ENCODE measurements at places on chromosomes 12 and 14. TPM values are rescaled to one million over a fixed set of nuclear protein-coding genes. Genes with fewer than 3 reads are reported as not detected.

SYNDIG1L gene
- polyA plus RNA-seq: not detected

FBLN5 gene
- polyA plus RNA-seq: 21.8 TPM

C1S gene
- 1,439 TPM for polyA plus RNA-seq

AQP2 gene
- polyA plus RNA-seq: not detected

CD27 gene
- polyA plus RNA-seq: 2.5 TPM

SLC17A8 gene
- polyA plus RNA-seq: 0.29 TPM

TNFAIP2 gene
- 19.8 TPM for polyA plus RNA-seq

KRT77 gene
- not detected for polyA plus RNA-seq

TOGARAM1 gene
- 4.4 TPM for polyA plus RNA-seq

METTL3 gene
- 23.8 TPM for polyA plus RNA-seq

DHH gene
- not detected for polyA plus RNA-seq

GPR84 gene
- polyA plus RNA-seq: not detected

ZNF839 gene
- polyA plus RNA-seq: 3.1 TPM

KIF26A gene
- polyA plus RNA-seq: 0.84 TPM

NYNRIN gene
- 0.89 TPM for polyA plus RNA-seq

MYRFL gene
- 0.02 TPM for polyA plus RNA-seq

ITGB7 gene
- 2.4 TPM for polyA plus RNA-seq

AQP6 gene
- polyA plus RNA-seq: 0.05 TPM

PDZRN4 gene
- polyA plus RNA-seq: 0.29 TPM

PTGER2 gene
- 0.36 TPM for polyA plus RNA-seq

KANSL2 gene
- polyA plus RNA-seq: 7.0 TPM

GRCh38 chr12:50569876-50570275, 65.1 kb downstream of the DIP2B start:
- no peak for DNase-seq

DNA sequence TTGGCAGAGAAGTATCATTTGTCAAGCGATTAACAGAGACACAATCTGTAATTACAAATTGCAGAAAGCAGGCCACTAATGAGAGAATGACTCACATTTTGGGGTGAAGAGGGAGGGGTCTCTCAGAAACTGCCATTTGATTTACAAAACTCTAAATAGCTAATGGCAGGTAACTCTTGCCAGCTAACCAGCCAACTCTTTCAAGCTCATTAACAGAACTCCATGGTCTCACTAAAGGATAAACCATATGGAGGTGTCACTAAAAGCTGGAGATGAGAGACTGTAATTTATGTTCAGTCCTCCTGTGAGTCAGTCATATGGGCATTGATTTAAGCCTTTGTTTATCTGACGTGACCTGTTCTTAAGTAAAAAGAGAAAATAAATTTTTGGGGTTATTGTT, 336.4 kb downstream of the FOXG1 start:
- no peak for DNase-seq

- DNase-seq: no peak
Measured at GRCh38 chr12:69240631-69240995, 1.2 kb downstream of the CPSF6 start.

DNA sequence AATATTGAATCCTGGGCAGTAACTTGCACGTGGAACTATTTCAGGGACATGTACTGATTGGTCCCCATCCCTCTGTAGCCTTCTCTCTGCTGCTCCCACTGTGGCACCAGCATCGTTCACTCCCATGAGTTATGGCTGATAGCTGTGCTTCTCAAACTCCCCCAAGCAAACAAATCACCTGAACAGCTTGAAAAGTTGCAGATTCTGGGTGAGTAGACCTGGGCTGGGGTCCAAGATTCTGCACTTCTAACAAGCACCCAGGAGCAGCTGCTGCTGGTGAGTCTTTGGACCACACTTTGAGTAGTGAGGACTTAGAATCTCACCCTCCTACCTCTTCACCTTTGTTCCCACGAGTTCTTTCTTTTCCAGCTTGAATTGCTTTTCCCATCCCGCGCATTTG, 49.4 kb upstream of the ZFP36L1 start:
- DNase-seq: no peak

DNA sequence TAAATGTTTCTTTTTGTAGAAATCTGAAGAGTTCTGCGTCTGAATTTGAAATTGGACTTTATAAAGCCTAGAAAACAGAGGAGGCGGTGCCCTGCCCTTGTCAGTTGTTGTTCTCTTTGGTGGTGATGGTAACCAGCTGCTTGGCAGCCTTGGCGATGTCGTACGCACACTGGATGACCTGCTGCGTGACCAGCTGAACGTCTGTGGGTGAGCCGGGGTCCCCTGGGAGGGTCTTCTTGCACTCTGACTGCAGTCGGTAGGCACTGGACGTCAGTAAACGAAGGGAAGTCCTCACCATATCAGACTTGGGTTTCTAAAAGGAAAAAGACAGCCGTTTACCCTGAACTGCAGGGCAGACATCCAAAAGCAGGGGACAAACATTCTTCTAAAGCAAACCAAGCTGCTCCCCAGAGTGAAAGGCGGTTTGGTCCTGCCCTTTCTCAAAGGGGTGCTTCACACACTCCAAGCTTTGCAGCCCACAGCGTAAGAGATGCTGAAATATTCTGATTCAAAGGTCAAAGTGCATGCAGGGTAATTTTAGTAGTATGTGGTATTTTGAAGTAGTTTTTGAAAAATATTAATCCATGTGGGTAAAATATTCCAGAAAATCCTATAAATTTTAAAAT, 32.9 kb downstream of the TCHP start:
- DNase-seq: no peak

GRCh38 chr12:124904306-124905098, 9.9 kb downstream of the UBC start:
- peak; percentile 62 for DNase-seq

DNA sequence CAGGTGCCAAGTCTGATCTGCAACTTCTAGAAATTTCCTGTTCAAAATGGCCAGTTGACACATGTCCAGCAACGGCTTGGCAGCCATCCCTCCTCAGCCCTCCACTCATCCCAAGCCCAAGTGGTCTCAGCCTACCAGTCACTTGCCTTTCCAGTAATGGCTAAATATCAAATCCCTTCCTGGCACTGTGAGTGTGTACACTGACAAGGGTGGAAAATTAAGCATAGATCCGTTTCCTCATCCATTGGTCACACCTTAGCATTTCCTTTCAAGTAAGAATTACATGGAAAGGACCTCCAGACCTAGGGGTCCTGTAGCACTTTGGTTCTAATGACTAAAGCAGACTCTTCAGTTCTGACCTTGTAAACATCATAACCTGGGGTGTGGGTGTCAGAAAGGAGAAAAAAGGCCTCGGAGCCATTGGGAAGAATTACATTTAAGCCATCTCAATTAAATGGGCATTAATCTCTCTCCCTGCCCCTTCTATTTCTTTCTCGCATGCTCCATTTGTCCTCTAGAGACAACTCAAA, 15.4 kb downstream of the LLPH start:
- DNase-seq: no peak

DNA sequence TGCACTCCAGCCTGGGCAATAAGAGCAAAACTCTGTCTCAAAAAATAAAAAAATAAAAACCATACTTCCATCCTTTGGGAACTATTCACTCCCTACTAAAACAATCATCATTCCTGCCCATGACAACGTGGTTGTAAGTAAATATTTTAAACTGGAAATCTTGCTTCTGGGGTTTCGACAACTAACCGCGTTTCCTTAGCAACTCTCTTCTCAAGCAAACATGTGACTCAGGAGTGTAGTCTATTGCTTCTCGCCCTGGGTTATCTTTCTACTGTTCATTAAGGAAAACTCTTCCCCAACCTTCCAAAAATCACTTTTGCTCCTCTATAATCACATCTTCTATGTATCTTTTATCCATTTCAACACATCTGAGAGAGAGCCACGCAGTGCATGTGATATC, 21.8 kb downstream of the APPL2 start:
- DNase-seq: no peak

- no peak for DNase-seq
Measured at GRCh38 chr12:104046306-104046705, 3.7 kb downstream of the GLT8D2 start.

GRCh38 chr12:11089246-11089645, 2.9 kb downstream of the TAS2R43 start:
- DNase-seq: no peak

DNA sequence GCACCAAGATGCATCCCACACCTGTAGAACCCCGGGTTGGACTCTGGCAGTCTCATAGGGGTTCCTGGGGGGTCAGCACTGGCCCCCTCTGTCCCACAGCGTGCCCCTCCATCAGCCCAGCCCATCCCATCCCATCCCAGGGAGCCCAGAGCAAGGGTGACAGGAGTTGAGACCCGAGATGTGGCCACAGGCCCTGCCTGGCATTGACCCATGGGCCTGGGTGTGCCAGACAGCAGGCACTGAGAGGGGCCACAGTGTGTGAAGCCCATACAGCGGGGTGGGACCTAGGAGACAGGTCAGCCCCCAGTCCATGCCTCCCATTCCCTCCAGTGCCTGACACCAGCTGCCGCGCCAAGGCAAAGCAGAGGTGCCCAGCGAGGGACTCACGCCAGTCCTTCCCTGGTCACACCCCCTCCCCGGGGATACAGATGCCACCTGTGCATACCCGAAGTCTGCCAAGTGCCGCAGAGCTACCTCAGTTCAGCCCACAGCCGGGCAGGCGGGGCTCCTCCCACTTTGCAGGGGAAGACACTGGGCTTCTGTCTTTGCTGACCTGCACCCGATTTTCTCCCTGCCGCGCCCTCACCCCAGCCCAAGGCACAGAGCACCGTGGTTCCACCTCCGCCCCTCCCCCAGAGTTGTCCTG, 50.4 kb downstream of the CYP46A1 start:
- DNase-seq: no peak

- no peak for DNase-seq
Measured at GRCh38 chr14:99837822-99838221, 44.6 kb downstream of the EML1 start.

- DNase-seq: no peak
Measured at GRCh38 chr14:99571303-99571986, 32.6 kb downstream of the CCDC85C start.

DNA sequence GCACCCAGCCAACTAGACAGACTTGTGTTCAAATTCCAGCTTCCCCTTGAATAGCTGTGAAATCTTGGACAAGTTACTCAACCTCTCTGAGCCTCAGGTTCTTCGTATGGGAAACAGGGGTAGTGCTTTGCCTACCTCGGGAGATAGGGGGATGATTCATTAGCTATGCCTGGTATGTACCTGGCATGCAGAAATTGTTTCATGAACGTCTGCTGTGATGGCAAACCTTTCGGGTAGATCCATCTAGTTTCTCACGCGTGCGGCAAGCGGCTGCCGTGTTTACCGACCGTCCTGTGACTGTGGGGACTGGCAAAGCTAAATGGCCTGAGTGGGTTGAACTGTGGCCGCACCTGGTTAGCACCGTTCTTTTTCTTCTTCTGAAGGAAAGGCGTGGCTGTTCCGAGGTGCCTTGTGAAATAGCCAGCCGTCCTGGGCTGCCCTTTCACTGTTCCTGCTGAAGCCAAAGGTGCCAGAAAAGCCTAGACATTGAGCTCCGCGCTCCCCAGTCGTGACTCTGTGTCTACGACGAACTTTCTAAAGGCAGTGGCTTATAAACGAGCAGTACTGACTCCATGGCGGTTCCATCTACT, 40.6 kb upstream of the MED13L start:
- DNase-seq: no peak

- DNase-seq: no peak
Measured at GRCh38 chr12:107109726-107110719, 16.7 kb upstream of the CRY1 start.

- no peak for DNase-seq
Measured at GRCh38 chr14:81927070-81927469, 393.4 kb upstream of the SEL1L start.

DNA sequence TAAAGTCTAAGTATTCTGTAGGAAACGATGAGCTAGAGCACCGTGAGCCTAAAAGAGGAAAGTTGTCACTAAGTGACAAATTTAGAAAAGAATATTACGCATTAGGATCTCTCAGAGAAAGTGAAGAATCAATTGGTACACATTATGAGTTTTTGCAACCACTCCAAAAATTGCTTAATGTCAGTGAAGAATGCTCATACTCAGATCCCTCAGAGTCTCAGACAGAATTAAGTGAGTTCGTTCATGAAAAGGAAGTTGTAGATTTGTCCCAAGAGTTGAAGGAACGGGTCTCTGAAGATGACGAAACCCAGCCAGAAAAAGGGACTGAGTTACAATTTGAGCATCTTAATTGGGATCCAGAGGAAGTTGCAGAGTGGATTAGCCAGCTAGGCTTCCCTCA, 1.5 kb downstream of the SAMD15 start:
- DNase-seq: no peak

- no peak for DNase-seq
Measured at GRCh38 chr14:61470261-61470960, 149.0 kb downstream of the PRKCH start.

GRCh38 chr14:80447392-80447791, 236.1 kb upstream of the DIO2 start:
- DNase-seq: no peak

- DNase-seq: no peak
Measured at GRCh38 chr12:89469361-89469760, 55.2 kb downstream of the GALNT4 start.

- no peak for DNase-seq
Measured at GRCh38 chr14:106694638-106695393, 1168.4 kb downstream of the TMEM121 start.

GRCh38 chr14:51293149-51293911, 53.3 kb downstream of the TMX1 start:
- no peak for DNase-seq

DNA sequence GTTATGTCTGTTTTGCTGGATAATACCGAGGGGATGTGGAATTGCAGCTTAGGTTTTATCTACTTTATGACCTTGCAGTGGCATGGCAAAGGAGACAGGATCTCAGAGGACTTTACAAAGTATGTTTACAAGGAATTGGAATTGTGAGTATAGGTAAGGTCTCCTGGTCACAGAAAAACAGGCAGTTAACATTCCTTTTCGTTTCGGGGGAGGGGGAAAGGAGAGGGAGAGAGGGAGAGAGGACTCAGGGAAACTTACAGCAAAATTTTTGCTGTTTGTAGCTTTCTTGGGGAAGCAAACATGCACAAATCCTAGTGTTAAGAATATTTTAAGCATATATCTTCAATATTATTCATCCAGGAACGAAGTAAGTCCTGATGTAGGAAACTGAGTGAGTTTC, 590.5 kb upstream of the LRFN5 start:
- no peak for DNase-seq

- DNase-seq: peak; percentile 91
Measured at GRCh38 chr12:57459055-57459749, 383 bp upstream of the GLI1 start.

GRCh38 chr14:65927931-65928356, 515.4 kb downstream of the FUT8 start:
- DNase-seq: no peak

GRCh38 chr12:105322070-105322469, 8.4 kb upstream of the C12orf75 start:
- DNase-seq: no peak

DNA sequence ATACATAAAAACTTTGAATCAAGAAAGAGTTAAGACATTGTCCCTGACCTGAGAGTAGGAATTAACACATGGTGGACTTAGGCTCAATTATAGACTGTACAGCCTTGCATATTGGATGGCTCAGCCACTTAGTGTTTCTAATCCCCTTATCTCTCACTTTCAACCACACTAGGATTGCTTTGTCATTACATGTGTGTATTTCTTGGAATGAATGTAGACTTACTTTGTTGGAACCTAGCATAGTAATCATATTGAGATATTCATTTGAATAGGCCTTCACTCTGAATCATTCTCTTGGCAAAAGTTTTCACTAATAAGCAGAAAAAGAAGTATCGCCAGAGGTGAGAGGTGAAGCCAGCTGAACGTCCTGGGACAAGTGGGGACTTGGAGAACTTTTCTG, 1973.9 kb upstream of the FLRT2 start:
- DNase-seq: no peak

- DNase-seq: no peak
Measured at GRCh38 chr12:55707219-55707671, 459 bp downstream of the ITGA7 start.

- DNase-seq: no peak
Measured at GRCh38 chr12:13348464-13348863, 151.9 kb downstream of the EMP1 start.

Data from liver (tissue), 10 donors.